Epithelial cell of proximal tubule (primary cell): ENCODE measurements at places on chromosomes 11 and 22.

- DNase-seq, result no peak
Observed at GRCh38 chr11:102368472-102368871, 21.5 kb downstream of the BIRC2 start.

DNA sequence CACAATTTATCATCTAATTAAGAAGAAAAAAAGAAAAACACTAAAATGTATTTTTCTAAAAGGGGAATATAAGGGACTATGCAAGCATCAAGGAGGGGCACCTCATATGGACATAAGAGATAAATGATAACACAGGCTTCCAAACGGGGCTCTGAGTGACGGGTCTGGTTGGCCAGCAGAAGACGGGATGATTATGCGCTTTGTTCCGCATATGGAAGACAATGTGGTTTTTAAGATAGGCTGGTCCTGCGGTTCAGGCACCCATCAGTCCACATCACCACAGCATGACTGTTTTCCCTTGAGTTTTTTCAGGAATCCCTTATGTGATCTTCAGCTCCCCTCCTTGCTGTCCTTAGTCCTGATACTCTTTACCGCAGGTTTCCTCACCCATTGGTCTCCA lies 404.6 kb downstream of the OPCML start:
- DNase-seq, result no peak

GRCh38 chr11:28919194-28919593 lies 811.0 kb downstream of the METTL15 start:
- no peak for DNase-seq

- no peak for DNase-seq
Observed at GRCh38 chr11:119100246-119100970, 1.2 kb downstream of the DPAGT1 start.

DNA sequence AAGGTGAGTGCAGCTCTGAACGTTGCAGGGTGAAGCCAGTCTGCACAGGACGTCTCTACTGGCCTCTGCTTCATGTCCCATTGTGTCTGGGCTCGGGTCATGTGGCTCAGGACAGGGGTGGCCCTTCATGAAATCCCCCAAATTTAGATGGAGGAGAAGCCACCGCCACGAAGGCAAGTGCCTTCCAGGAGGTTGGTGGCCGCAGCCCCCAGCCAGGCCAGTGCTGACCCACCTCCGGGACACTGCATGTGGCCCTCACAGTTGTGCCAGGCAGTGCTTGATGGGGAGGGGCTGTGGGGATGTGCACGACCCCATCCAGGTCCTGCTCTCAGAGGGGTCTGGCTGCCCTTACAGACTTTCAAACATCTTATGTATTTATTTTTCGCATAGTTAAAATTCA lies 1311.1 kb downstream of the BRD1 start:
- DNase-seq, result no peak

DNA sequence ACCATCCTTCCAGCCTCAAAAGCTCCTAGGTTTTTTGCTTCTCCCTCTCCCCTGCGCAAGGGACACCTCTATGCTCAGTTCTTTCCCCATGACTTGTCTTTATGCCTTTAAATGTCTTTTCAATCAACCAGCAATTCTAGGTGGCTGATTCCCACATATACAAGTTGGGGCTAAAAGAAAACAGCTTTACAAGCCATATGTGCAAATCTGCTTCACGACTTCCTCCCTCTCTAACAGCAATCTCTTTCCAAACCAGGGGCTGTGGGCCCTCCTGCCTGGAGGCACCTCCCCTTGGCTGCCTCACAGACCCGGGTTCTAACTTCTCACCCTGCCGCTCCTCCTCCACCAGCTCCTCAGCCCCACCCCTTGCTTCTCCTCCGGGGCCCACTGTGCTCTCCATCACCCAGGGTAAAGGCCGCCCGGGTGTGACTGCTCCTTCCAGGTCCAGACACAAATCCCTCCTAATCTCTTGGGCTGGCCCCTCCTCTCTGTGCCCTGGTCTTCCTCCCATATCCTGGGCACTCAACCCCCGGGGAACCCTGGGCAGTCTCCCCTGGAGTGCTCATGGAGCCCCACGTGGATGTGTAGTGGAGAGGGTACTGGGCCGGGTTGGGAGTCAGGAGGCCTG lies 14.1 kb downstream of the TMPRSS13 start:
- no peak for DNase-seq

GRCh38 chr22:29737251-29738117 lies 17.7 kb downstream of the CABP7 start:
- DNase-seq, result no peak

DNA sequence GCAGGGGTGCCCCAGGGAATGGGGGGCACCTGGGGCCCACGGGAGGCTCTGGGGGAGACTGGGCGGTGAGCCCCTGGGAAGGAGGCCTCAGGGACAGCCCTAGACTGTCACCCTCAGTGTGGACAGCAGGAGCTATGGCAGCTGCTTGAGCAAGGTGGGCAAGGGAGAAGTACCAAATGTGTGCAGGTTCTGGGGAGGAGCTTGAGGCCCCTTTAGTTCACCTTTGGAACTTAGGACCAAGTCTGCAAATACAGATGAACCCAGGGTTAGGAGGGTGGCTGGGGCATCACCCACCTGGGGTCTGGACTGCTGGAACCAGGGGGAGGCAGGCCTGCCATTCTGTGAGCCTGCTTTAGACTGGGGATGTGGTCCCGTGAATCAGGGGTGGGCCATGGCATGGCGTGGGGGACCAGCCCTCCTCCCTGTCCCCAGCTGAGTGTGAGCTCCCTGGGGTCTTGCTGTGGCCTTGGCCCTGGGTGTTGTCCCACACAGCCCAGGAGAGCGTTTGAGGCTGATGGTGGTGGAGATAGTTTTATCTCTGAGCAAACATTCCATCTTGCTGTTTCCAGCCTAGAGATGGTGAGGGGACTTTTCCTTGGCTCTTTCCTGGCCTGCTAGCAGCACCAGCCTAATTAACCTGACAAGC lies 122.3 kb downstream of the KCNQ1 start:
- DNase-seq, result no peak

DNA sequence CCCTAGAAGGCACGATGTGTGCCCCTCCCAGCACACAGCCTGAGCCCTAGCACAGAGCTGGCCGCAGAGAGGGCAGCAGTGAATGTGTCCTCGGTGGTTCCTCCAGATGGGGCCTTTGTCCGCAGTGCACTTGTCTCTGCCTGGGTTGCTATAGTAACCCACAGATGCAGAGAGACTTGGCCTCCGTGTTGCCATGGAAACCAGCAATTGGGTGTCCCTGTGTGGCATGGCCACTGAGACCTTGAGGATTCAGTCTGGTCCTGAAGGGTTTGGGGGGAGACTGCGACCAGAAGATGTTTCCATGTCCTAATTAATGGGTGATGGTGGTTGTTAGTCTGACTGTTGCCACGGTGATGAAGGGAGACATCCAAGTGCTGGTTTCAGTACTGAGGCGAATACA lies 42.6 kb upstream of the TUB start:
- no peak for DNase-seq

DNA sequence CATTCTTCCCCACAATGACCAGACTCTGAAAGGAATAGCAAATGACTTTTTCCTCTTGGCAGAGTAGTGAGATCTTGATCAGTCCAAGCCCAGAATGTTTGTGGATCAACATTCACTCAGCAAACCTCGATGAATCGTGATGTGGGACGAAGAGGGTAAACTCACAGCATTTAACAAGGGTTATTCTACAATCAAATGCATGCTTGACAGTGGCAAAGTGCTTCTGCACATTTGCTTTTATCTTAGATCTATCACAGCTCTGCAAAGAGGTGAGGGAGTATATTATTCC lies 31.8 kb downstream of the TMPRSS5 start:
- DNase-seq, result no peak
